Mammary epithelial cell (primary cell): ENCODE measurements at places on chromosomes 2 and 18. TPM values are rescaled to one million over a fixed set of nuclear protein-coding genes. Genes with fewer than 3 reads are reported as not detected.

GRCh38 chr2:208541461-208541988 is 134.9 kb downstream of the PTH2R start:
- no peak for DNase-seq

- DNase-seq, result no peak
Measured at GRCh38 chr2:203438528-203438927, 96.6 kb downstream of the RAPH1 start.

DNA sequence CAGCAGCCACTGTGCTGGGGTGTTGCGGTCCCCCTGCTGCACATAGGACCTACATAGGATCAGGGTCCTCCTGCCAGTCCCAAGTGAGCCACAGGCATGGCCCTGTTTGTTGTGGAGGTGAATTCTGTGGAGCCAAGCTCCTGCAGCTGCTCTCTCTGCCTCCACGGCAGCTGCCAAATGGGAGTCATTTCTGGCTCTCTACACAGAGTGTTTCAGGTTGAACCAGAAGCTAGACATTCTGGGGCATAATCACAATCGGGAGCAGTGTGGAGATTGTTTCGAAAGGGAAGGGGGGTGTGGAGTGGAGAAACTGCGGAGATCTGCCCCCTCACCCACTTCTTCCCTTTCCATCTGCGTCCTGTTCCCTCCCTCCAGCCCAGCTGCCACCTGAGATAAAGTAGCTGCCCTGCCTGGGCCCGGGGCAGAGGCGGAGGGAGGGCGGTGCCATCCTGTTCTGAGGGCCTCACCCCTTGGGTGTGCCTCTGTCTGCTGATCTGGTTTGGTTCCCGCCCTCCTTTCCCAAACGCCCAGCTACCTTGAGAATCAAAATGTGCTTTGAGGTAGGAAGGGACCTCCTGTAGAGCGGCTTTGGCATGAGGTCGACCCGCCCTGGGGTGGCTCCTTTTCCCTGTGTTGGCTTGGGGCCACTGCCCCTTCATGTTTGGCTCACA is 139.4 kb downstream of the WDSUB1 start:
- DNase-seq, result no peak

LIMS4 gene
- 2.2 and 2.6 TPM in 2 replicates for total RNA-seq

CRYGC gene
- total RNA-seq, result not detected
